CD8-positive, alpha-beta memory T cell (primary cell): ENCODE measurements at places on chromosomes 11 and 22. TPM values are rescaled to one million over a fixed set of nuclear protein-coding genes. Genes with fewer than 3 reads are reported as not detected.
A peak's percentile ranks its signal among the peaks of the same experiment; 100 is the strongest.

- no peak for DNase-seq
- H3K36me3 ChIP-seq: no peaks in the 10 kb centered on the region
- H3K27me3 ChIP-seq: no peaks in the 10 kb centered on the region
- H3K4me1 ChIP-seq: no peaks in the 10 kb centered on the region
These were observed 64.7 kb downstream of the TRIM29 start for GRCh38 chr11:120073196-120073595.

- peaks cover 25% of the 10 kb centered on the region for H3K4me1 ChIP-seq
- H3K27me3 ChIP-seq: peaks cover 7% of the 10 kb centered on the region
- no peak for DNase-seq
- H3K27ac ChIP-seq: no peak overlapping the region
- H3K36me3 ChIP-seq: peaks cover 4% of the 10 kb centered on the region
These were observed 2.1 kb upstream of the LZTR1 start for GRCh38 chr22:20979940-20980453.

DNA sequence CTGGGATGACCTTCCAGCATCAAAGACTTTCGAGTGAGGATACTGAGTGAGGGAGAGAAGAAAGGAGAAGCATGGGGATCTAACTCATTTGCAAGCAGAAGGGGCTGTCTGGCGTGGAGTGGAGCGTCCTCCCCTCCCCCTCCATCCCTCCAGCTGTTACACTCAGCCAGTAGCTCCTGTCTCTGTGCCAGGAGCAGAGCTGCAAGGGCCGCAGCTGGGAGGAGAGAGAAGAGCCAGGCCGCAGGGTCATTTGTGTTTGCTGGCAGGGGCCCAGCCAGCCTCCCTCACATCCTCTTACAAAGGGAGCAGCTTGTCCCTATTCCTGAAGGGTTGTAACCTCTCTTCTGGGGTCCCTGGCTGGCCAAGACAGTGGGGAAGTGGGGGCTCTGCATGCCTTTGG lies 57.9 kb downstream of the NECTIN1 start:
- H3K27me3 ChIP-seq: no peaks in the 10 kb centered on the region
- H3K4me3 ChIP-seq: no peak overlapping the region
- no peak for DNase-seq
- H3K27ac ChIP-seq: no peak overlapping the region
- H3K36me3 ChIP-seq: no peaks in the 10 kb centered on the region
- no peaks in the 10 kb centered on the region for H3K4me1 ChIP-seq

GRCh38 chr11:134980819-134981710 lies 569.0 kb upstream of the B3GAT1 start:
- no peak overlapping the region for H3K4me3 ChIP-seq
- H3K4me1 ChIP-seq: no peaks in the 10 kb centered on the region
- no peak for DNase-seq

DNA sequence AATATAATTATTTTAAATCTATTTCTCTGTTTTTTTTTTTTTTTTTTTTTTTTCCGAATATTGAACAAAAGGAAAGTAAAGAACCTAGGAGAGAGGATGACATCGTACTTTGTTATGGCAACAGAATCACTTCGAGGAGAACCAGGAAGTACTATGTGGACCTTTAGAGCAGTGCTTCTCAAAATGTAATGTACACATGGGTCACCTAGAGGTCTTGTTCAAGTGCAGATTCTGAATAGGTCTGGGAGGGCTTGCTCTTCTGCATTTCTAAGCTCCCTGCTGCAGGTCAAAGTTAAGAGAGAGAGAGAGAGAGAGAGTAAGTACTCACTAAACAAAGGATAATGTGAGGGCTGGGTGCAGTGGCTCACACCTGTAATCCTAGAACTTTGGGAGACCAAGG lies 419.5 kb upstream of the TENM4 start:
- H3K27me3 ChIP-seq: no peaks in the 10 kb centered on the region
- H3K36me3 ChIP-seq: no peaks in the 10 kb centered on the region
- no peak overlapping the region for H3K4me3 ChIP-seq
- no peak for DNase-seq
- no peak overlapping the region for H3K27ac ChIP-seq
- no peaks in the 10 kb centered on the region for H3K4me1 ChIP-seq

DNA sequence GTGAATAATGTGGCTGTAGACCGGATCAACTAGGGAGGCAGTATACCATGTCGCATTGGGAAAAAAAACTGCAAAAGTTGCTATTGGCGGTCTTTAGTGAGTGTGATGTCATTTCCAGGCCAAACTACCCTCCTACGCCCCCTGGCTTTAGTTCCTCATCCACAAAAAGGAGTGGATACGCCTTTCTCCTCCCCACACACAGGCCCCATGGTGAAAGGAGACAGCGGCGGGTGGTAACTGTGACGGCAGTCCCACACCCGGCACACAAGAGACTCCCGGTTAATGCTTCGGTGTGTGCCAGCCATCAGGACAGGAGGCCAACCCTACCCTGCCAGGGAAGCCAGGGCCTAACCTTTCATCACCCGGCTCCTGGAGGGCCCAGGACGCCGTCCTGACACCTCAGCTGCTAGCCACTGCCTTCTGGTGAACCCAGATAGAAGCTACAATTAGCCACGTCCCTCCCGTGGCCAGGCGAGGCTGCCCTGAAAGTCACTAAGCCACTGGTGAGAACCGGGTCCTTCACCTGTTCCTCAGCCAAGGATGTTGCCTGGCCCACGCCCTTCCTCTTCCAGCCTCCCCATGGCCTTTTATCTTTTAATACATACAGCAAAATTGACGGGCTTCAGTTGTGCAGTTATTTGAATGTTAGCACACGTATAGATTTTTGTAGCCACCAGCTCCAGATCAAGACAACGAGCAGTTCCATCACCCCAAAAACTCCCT lies 10.8 kb downstream of the TP53I11 start:
- no peak for DNase-seq
- no peak overlapping the region for H3K27ac ChIP-seq
- no peak overlapping the region for H3K4me3 ChIP-seq
- no peaks in the 10 kb centered on the region for H3K27me3 ChIP-seq
- no peaks in the 10 kb centered on the region for H3K36me3 ChIP-seq

- H3K36me3 ChIP-seq: no peaks in the 10 kb centered on the region
- H3K27me3 ChIP-seq: no peaks in the 10 kb centered on the region
- H3K4me3 ChIP-seq: no peak overlapping the region
- H3K27ac ChIP-seq: no peak overlapping the region
These were observed 273.0 kb upstream of the PLET1 start for GRCh38 chr11:112533682-112534081.

GRCh38 chr11:15113381-15113780 lies 1.3 kb upstream of the INSC start:
- H3K36me3 ChIP-seq: no peaks in the 10 kb centered on the region
- DNase-seq: no peak
- H3K27me3 ChIP-seq: peaks cover 21% of the 10 kb centered on the region
- H3K4me1 ChIP-seq: no peaks in the 10 kb centered on the region
- no peak overlapping the region for H3K4me3 ChIP-seq

DNA sequence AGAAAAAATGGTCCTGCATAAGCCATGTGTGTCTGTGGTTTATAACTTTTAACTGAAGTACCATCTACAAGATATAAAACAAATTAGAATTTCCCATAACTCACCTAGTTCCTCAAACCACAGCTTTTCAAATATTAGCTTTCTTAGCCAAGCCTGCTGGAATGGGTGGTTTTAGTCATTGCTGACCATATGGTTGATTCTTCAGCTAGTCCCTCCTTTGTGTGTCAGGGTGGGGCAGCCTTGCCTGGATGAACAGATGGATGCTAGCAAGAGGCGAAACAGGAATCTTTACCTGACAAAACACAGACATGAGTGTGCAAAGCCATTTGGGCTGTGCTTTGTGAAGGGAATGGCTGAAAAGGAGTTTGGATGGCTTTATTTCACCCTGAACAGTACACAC lies 6.9 kb upstream of the B3GNT6 start:
- no peaks in the 10 kb centered on the region for H3K36me3 ChIP-seq
- H3K27ac ChIP-seq: no peak overlapping the region
- H3K4me1 ChIP-seq: no peaks in the 10 kb centered on the region
- H3K4me3 ChIP-seq: no peak overlapping the region
- no peaks in the 10 kb centered on the region for H3K27me3 ChIP-seq

- DNase-seq: no peak
- no peaks in the 10 kb centered on the region for H3K4me1 ChIP-seq
- no peak overlapping the region for H3K27ac ChIP-seq
- no peaks in the 10 kb centered on the region for H3K36me3 ChIP-seq
These were observed 1056.1 kb downstream of the LRRC4C start for GRCh38 chr11:40403321-40403720.

- no peaks in the 10 kb centered on the region for H3K36me3 ChIP-seq
- H3K4me3 ChIP-seq: no peak overlapping the region
- no peak for DNase-seq
- H3K27me3 ChIP-seq: no peaks in the 10 kb centered on the region
- no peak overlapping the region for H3K27ac ChIP-seq
- H3K4me1 ChIP-seq: no peaks in the 10 kb centered on the region
These were observed 167.9 kb upstream of the UBASH3B start for GRCh38 chr11:122487669-122488068.

DNA sequence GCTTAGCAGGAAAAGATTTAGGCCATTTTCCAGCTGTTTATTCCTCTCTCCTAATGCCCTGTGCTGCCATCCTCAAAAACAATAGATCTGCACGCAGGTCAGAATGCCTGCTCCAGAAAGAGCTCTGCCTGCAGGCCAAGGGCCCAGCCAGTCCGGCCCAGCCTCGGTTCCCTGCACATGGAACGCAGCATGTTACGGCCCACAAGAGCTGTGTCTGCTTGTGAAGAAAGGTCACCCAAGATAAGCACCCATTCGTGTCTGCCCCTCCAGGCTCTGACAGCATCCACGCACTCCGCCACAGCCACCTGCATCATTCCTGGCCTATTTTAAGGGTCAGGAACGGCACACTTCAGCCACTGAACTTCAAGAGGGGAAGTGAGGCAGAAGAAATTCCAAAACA lies 152.2 kb downstream of the SPATA19 start:
- no peak for DNase-seq
- no peaks in the 10 kb centered on the region for H3K4me1 ChIP-seq
- H3K4me3 ChIP-seq: no peak overlapping the region
- H3K27ac ChIP-seq: no peak overlapping the region

GRCh38 chr11:76844511-76844910 lies 16.2 kb upstream of the ACER3 start:
- DNase-seq: no peak
- H3K27ac ChIP-seq: no peak overlapping the region
- no peaks in the 10 kb centered on the region for H3K4me1 ChIP-seq
- H3K36me3 ChIP-seq: no peaks in the 10 kb centered on the region
- no peak overlapping the region for H3K4me3 ChIP-seq

- DNase-seq: no peak
- H3K4me1 ChIP-seq: no peaks in the 10 kb centered on the region
- H3K27ac ChIP-seq: no peak overlapping the region
- no peaks in the 10 kb centered on the region for H3K27me3 ChIP-seq
- H3K36me3 ChIP-seq: no peaks in the 10 kb centered on the region
- no peak overlapping the region for H3K4me3 ChIP-seq
These were observed 57.1 kb downstream of the ZNRF3 start for GRCh38 chr22:28940441-28940840.

DNA sequence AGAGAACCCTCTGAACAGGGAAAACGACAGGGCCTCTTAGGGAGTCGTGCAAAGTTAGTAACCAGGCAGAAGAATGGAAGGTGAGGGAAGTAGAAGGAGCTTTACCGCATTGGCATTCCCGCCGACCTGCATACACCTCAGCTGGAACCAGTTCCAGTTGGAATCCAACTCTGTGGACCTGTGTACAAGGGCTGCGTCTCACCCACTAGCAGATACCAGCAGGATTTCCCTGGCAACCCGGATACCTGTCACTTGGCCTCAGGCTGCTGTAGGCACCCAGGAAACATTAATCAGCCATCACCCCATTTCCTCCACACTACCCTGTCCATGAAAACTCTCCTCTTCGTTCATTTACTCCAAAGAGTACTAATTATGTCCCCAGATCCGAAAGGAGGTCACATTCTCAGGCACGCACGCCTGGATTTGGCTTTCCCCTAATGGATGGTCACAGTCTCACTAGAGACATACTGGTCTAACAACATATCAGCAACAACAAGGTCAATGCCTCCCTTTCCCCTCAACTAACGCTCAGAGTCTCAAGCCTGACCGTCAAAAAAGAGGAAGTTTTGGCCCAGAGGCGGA lies 842 bp downstream of the ARFGAP2 start:
- H3K27me3 ChIP-seq: no peaks in the 10 kb centered on the region
- H3K27ac ChIP-seq: peak overlapping the region; percentile 82
- H3K36me3 ChIP-seq: peaks cover 37% of the 10 kb centered on the region
- peaks cover 22% of the 10 kb centered on the region for H3K4me1 ChIP-seq

DNA sequence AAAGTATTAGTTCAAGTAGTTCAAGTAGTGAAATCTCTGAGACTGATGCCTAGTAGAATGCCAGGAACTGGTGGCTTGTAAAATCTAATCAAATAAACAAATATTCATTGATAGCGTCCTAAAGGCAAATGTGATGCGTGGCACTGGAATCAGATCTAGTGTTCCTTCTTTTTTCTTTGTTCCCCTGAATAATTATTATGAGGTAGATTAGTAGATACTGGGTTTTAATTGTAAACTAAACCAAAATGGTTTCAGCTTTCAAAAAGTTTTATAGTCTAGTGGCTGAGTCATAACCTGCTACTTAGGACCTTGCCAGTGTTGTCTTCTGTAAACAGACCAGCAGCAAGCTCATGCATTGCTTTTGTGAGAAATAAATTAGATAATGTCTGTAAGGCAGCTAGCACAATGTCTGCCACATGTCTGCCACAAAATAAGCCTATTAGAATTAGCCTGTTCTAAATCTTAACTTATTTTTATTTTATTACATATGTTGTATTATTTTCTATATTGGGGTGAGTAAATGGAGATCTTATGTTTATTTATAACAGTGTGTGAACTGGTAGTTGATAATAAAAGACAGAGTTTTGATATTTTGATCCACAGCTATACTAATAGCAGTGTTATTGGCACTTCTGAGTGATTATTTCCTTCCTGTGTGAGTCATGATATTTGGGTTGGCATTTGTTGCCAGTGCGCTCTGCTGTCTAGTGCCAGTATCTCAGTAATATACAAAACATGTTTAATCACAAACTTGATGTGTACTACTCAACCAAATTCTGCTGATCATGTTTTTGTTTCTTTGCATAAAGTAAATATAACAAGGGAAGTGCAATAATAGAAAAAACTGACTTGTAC lies 135.7 kb downstream of the TMEM135 start:
- no peak overlapping the region for H3K4me3 ChIP-seq
- H3K36me3 ChIP-seq: peaks cover 7% of the 10 kb centered on the region
- H3K4me1 ChIP-seq: no peaks in the 10 kb centered on the region
- no peak for DNase-seq

DNA sequence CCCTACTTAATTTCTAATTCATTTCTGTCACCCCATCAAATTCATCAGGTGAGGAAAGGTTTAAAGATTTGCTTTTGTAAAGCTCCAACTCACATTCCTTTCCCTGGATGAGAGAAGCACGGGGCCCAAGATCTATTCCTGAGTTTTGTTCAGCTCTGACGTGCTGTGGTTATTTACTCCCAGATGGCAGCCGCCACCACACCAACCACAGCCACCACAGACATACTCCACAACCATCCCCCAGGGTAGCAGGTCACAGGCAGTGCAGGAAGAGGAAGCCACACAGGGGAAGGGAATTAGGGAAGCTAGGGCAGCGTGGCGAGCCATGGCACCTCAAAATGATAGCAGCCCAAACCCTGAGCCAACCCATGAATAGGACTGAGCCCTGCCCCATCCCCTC lies 63.5 kb upstream of the CSNK2A3 start:
- H3K36me3 ChIP-seq: no peaks in the 10 kb centered on the region
- H3K4me1 ChIP-seq: no peaks in the 10 kb centered on the region
- H3K27ac ChIP-seq: no peak overlapping the region
- no peak overlapping the region for H3K4me3 ChIP-seq
- H3K27me3 ChIP-seq: no peaks in the 10 kb centered on the region
- no peak for DNase-seq

FZD4 gene
- 0.07 TPM for total RNA-seq

C11orf87 gene
- not detected for total RNA-seq

ANO5 gene
- total RNA-seq: not detected

MS4A4A gene
- not detected for total RNA-seq

EMID1 gene
- total RNA-seq: not detected

CDC45 gene
- 99.0 TPM for total RNA-seq

TTC36 gene
- 0.59 TPM for total RNA-seq

GPR137 gene
- 65.0 TPM for total RNA-seq

PATE1 gene
- not detected for total RNA-seq
